ENCODE measurements at places on chromosomes 12 and 14. TPM values are rescaled to one million over a fixed set of nuclear protein-coding genes. Genes with fewer than 3 reads are reported as not detected.

GRCh38 chr12:108752387-108752786 lies 21.1 kb upstream of the CORO1C start:
- H3K4me3 ChIP-seq = no peak overlapping the region
- peak; percentile 62 for DNase-seq
- no peaks in the 10 kb centered on the region for H3K27me3 ChIP-seq
- no peaks in the 10 kb centered on the region for H3K4me1 ChIP-seq

DNA sequence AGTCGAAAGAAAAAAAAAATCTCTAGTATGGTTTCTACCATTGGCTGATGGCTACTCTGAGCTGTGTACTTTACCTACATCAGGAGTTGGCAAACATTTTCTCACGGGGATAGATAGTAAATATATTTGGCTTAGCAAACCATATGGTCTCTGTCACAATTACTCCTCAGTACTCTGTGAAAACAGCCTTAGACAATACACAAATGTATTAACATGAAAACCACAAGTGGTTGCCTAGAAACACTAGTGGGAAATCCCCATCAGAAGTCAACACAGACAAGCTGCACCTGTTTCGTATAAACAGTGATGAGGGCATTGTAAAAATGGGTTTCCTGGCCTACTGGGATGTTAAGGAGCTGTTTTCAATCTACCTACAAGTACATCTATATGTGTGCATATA lies 84.6 kb upstream of the NAV3 start:
- H3K4me3 ChIP-seq = no peak overlapping the region
- no peaks in the 10 kb centered on the region for H3K4me1 ChIP-seq
- no peak for DNase-seq
- no peaks in the 10 kb centered on the region for H3K36me3 ChIP-seq

The COX8C gene
- not detected for total RNA-seq

The CCDC184 gene
- total RNA-seq = 1.7 TPM

GRCh38 chr12:71972441-71973074 lies 33.9 kb downstream of the TPH2 start:
- H3K27ac ChIP-seq = no peak overlapping the region
- no peaks in the 10 kb centered on the region for H3K27me3 ChIP-seq
- no peak for DNase-seq
- no peaks in the 10 kb centered on the region for H3K36me3 ChIP-seq

DNA sequence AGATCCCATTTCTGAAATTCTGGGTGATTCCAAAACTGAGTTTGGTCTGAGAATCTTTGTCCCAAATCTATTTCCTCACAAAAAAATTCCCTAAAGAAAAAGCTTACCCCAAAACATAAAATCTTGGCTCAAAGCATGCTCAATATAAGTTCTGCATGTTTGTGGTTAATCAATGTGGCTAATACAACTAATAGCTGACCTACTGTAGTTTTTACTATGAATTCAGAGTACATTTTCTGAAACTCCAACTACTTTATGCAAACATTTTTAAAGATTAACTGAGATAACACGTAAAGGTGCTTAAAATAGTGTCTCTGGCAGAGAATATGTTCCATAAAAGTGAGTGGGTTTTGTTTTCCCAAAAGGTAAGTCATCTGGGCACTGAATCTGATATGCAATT lies 133.1 kb downstream of the MED13L start:
- peaks cover 64% of the 10 kb centered on the region for H3K4me1 ChIP-seq
- no peak overlapping the region for H3K4me3 ChIP-seq
- no peaks in the 10 kb centered on the region for H3K36me3 ChIP-seq
- H3K27ac ChIP-seq = peak overlapping the region; percentile 78

DNA sequence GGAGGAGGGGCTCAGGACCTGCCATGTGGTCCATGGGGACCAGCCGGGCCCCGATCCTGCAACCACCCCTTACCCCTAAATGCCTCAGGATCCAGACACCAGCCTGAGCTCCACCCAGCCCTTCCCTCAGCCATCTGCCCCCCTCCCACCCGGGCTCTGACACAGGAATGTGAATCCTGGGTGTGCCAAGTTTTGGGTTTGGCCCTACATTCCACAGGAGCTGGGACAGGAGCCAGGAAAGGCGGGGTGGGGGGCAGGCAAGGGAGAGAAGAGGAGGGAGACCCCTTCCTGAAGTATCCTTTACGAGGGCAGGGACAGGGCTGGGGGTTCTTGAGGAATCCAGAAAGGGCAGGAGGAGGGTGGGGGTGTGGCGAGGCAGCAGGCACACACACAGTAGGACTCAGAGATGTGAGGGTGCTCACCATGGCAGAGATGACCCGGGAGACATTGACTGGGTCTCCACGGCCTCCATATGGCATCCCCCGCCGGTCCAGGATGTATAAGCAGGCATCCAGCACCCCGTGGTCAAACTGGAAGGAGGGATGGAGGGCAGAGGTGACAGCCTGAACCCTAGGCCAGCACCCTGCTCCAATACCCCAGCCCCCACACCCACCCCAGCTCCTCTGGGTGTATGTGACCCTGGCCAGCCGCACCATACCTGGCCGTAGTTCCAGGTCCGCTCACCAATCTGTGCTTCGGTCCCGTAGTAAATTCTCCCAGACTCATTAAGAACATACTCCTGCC lies 3.5 kb downstream of the TGM1 start:
- H3K4me1 ChIP-seq = peaks cover 18% of the 10 kb centered on the region
- DNase-seq = peak; percentile 74
- H3K36me3 ChIP-seq = no peaks in the 10 kb centered on the region
- H3K27me3 ChIP-seq = no peaks in the 10 kb centered on the region

- no peak overlapping the region for H3K4me3 ChIP-seq
- H3K27me3 ChIP-seq = no peaks in the 10 kb centered on the region
- no peak for DNase-seq
- H3K27ac ChIP-seq = no peak overlapping the region
- H3K36me3 ChIP-seq = no peaks in the 10 kb centered on the region
- no peaks in the 10 kb centered on the region for H3K4me1 ChIP-seq
These were observed 393.4 kb downstream of the GLT1D1 start for GRCh38 chr12:129246630-129247029.

- peak; percentile 54 for DNase-seq
- H3K27me3 ChIP-seq = no peaks in the 10 kb centered on the region
- H3K27ac ChIP-seq = peak overlapping the region; percentile 77
- no peaks in the 10 kb centered on the region for H3K36me3 ChIP-seq
These were observed 20.3 kb downstream of the MED13L start for GRCh38 chr12:116257215-116257614.

The CAPZA3 gene
- not detected for total RNA-seq

The ACSS3 gene
- 19.4 TPM for total RNA-seq

The ASCL4 gene
- not detected for total RNA-seq

All from cardiac muscle cell (in vitro differentiated cells and primary cell).